Uterine smooth muscle cell (primary cell): ENCODE measurements at places on chromosomes 1 and 21. TPM values are rescaled to one million over a fixed set of nuclear protein-coding genes. Genes with fewer than 3 reads are reported as not detected.

The HSPB7 gene
- 2.3 and 13.5 TPM in 2 replicates for total RNA-seq

The RHD gene
- 0.12 TPM in 1 of 2 replicates, not detected in the other for total RNA-seq

The VPS72 gene
- total RNA-seq = 50.7 and 54.9 TPM in 2 replicates

The OR2T11 gene
- total RNA-seq = not detected in 2 replicates

The AMY1C gene
- total RNA-seq = not detected in 2 replicates

The SLC1A7 gene
- total RNA-seq = 0.12 TPM in 1 of 2 replicates, not detected in the other

The SFPQ gene
- total RNA-seq = 214 and 311 TPM in 2 replicates
